Foreskin fibroblast (primary cell): ENCODE measurements at places on chromosomes 2 and 18.

DNA sequence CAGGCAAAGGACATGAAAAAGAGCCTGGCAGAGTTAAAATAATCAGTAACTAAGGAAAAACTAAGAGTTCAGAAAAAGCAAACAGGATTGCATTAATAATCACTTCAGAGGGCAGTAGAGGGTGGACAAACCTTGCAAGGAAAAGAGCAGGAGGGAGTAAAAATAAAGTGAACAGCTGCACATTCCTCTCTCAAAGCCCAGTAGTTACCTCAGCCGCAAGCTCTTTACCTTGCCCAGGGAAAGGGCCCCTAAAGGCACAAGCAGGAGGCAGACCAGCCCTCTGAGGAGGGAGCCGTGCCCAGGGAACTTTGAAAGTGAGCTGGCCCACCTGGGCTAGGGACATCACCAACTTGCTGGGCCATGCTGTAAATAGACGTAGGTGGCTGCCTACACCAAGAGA is 196.9 kb downstream of the C1D start:
- no peak for DNase-seq

DNA sequence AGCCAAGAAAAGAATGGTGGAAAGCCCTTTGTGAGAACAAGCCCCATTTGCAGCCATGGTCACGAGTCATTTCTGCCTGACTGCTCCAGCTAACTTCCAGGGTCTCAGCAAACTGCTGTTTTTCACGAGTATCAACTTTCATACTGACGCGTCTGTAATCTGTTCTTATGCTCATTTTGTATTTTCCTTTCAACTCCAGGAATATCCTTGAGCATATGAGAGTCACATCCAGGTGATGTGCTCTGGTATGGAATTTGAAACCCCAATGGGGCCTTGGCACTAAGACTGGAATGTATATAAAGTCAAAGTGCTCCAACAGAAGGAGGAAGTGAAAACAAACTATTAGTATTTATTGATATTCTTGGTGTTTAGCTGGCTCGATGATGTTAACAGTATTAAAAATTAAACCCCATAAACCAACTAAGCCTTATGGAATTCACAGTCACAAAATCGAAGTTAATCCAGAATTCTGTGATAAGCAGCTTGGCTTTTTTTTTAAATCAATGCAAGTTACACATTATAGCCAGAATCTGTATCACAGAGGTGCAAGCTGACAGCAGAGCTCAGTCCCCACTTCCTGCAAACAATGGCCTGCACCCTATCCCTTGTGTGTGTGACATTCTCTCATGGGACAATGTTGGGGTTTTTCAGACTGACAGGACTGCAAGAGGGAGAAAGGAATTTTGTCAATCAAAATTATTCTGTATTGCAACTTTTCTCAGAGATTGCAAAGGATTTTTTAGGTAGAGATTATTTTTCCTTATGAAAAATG is 26.1 kb downstream of the SLC14A1 start:
- DNase-seq = no peak

- no peak for DNase-seq
Measured at GRCh38 chr2:99818842-99819241, 323.5 kb downstream of the AFF3 start.

- no peak for DNase-seq
Measured at GRCh38 chr2:98761267-98761781, 30.4 kb upstream of the MGAT4A start.

GRCh38 chr2:66496670-66497420 is 61.9 kb downstream of the MEIS1 start:
- no peak for DNase-seq

- no peak for DNase-seq
Measured at GRCh38 chr2:80546766-80547165, 242.2 kb upstream of the LRRTM1 start.

- DNase-seq = peak; percentile 7
Measured at GRCh38 chr18:8177330-8178016, 431.8 kb upstream of the RAB12 start.

- peak; percentile 40 for DNase-seq
Measured at GRCh38 chr2:197946562-197946961, 142.2 kb downstream of the PLCL1 start.

DNA sequence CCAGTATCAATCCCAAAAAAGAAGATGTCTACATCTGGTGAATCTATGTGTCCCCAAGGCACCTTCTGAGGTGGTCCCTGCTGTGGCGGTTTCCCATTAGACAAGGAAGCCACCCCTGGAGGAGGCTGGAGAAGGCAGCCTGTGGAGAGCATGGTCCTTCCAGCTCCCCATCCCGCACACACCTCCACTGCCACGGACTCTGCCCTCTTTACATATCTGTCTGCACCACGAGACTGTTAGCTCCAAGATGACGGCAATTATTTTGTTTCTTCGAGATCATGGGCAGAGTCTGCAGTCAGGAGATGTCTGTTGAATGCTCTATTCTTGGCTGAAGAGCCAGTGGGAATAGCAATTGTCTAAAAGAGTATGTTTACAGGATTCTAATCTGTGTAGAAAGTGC is 132.0 kb downstream of the OSR1 start:
- DNase-seq = no peak

DNA sequence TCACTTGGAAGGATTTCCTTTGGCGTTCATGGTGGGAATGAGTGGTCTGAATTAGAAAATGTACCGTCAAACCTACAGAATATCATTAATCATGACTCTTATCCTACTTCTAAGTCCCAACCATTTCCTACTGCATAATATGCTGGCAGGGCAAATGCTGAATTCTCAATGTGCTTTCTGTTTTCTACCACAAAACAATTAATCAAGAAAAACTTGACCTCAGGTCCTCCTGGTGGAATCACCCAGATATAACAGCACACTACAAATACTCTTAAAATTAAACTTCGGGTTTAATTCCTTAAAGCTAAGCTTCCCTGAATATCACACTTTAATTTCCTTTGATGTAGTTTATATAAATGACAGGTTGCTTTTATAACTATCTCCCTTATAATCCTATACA is 301.6 kb downstream of the AFF3 start:
- DNase-seq = no peak

GRCh38 chr2:130920415-130921163 is 83.9 kb downstream of the ARHGEF4 start:
- peak; percentile 33 for DNase-seq

DNA sequence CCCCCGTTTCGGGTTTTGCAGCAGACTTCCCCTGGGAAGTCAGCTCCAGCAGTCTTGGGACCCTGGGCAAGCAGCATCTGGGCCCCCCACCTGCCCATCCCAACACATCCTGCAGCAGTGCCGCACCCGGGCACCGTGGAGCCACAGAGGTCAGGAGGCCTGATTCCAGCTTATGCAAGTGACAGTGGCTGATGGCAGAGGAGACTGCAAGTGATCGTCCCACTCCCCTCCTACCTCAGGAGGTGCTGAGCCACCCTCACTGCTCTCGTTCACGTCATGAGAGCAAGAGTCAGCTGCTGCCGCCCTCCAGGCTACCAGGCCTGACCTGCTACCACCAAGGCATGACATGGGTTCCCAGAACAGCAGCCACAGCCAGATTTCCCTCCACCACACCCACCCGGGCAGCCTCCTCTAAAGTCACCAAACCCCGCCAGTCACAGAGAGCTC is 18.2 kb downstream of the COX7A2L start:
- DNase-seq = no peak

- no peak for DNase-seq
Measured at GRCh38 chr2:219648176-219648575, 20.7 kb downstream of the SLC4A3 start.

DNA sequence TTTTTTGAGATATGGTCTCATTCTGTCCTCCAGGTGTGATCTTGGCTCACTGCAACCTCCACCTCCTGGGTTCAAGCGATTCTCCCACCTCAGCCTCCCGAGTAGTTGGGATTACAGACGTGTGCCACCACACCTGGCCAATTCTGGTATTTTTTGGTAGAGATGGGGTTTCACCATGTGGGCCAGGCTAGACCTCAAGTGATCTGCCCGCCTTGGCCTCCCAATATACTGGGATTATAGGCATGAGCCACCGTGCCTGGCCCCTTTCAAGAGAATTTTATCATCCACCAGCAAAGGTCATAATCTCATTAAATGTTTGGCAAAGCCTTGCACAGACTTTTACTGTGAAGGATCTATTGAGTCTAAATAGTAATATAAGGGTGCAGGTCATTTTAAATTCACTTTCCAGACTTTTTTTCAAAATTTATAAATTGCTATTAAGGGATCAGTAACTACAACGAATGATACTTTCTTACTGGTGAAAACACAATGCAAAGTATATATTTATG is 2.5 kb downstream of the HADHA start:
- no peak for DNase-seq

DNA sequence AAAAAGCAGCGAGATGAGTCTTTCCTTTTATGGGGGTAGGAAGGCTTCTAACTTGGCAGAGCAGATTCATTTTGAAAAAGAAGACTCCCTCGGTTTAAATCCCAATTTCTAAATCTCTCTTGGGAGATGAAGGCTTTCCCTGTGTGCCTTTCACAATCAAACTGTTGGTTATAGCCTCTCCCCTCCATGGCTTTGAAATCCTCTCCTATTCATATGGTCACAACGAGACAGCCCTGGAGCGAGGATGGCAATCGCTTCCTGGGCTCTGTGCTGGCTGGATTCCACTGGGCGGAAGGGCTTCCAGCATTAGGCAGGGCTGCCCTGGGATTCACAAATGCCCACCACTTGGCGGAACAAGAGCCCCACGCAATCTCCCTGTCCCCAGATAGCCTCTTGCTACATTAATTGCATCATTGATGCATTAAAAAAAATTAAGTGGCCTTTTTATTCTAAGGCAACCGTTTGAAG is 1.6 kb downstream of the CAVIN2 start:
- DNase-seq = peak; percentile 80

DNA sequence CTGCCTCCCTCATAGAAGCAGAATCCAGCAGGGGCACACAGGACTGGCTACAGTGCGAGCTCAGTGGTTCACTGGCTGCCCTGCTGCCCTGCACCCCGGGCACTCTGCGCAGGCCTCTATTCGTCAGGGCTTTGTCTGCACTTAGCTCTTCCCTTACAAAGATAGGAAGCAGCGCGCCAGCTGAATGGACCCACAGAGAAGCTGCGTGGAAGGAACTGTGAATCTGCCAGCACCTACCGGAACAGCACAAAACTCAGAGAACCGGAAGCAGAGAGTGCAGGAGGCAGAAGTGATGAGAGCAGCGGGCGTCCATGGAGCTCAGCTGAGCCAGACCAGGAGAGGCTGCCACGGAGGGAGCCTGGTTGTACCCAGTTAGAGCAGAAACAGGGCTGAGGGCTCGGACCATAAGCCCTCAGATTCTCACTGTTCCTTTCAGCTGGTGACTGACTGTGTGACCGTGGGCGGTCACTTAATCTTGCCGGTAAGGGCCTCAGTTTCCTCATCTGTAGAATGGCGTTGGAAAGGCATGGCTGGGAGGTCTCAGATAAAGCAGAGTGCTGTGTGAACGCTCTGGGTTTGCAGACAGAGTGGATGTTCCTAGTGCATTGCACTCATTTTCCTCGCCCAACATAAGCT is 23.1 kb upstream of the SLC66A3 start:
- no peak for DNase-seq

DNA sequence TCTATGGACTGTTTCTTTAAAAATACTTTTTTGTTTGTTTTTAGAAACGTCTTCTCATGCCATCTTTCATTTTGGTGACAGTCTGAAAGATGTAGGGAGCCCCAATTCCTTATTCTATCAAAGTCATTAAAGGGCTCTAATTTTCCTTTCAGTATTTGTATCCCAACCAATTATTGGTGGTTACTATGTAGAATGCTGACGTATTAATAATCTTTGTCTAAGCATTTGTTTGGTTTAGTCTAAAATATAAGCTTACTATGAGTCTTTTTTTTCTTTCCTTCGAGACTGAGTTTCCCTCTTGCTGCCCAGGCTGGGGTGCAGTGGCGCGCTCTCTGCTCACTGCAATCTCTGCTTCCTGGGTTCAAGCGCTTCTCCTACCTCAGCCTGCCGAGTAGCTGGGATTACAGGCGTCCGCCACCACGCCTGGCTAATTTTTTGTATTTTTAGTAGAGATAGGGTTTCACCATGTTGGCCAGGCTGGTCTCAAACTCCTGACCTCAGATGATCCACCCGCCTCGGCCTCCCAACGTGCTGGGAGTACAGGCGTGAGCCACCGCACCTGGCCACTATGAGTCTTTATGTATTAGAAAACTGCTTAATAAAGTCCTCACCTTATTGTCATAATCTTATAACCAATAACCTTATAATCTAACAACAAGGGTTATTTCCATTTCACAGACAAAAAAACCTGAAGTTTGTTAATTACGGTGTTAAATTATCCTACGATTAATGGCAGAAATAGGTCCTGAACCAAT is 849 bp upstream of the VRK2 start:
- DNase-seq = no peak

GRCh38 chr2:101752716-101753616 is 55.5 kb downstream of the MAP4K4 start:
- DNase-seq = no peak

- DNase-seq = peak; percentile 35
Measured at GRCh38 chr18:69102959-69103358, 297.7 kb upstream of the DOK6 start.

DNA sequence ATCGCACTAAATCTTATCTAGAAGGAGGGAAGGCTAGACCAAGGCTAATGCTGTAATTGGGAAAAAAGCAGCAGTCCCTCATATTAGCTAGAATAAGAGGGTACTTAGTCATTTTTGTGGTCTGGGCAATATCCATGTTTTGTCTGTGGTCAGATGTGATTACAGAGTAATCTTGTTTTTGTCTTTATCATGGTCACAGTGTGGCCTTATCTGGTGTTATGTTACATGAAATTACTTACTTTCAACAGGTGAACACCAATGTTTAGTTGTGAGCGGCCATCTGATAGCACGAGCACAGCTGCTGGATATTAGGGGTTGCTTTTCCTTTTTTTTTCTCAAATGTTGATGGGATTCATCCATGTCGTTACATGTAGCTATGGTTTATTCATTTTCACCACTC is 23.7 kb upstream of the PLEKHM3 start:
- DNase-seq = no peak

- DNase-seq = no peak
Measured at GRCh38 chr2:9217838-9218770, 11.5 kb downstream of the ASAP2 start.

DNA sequence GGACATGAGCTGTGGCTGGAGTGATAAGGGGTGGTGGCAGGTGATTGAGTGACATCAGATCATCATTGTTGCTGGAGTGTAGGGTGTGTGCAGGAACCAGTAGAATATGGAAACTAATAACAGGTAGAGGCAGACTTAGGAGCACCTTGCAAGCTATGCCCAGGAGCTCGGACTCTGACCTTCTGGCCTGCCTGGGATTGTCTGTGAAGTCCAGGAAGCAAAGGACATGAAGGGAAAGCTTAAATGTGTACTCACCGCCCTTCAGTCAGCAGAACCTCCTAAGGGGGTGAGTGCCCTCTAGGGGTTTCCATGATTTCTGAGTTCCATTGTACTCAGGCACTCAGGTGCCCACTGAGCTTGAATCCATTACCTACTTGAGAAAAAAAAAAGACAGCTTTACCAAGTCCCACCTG is 104.2 kb downstream of the CRIM1 start:
- DNase-seq = no peak
